ENCODE measurements at places on chromosomes 1 and 21.

- no peak for DNase-seq
Measured at GRCh38 chr1:234713859-234714258, 103.9 kb upstream of the IRF2BP2 start.

- DNase-seq, result no peak
Measured at GRCh38 chr1:227343727-227344551, 25.6 kb upstream of the CDC42BPA start.

- DNase-seq, result no peak
Measured at GRCh38 chr1:32894681-32895080, 6.5 kb downstream of the TMEM54 start.

- no peak for DNase-seq
Measured at GRCh38 chr1:54950006-54950368, 30.4 kb upstream of the TMEM61 start.

DNA sequence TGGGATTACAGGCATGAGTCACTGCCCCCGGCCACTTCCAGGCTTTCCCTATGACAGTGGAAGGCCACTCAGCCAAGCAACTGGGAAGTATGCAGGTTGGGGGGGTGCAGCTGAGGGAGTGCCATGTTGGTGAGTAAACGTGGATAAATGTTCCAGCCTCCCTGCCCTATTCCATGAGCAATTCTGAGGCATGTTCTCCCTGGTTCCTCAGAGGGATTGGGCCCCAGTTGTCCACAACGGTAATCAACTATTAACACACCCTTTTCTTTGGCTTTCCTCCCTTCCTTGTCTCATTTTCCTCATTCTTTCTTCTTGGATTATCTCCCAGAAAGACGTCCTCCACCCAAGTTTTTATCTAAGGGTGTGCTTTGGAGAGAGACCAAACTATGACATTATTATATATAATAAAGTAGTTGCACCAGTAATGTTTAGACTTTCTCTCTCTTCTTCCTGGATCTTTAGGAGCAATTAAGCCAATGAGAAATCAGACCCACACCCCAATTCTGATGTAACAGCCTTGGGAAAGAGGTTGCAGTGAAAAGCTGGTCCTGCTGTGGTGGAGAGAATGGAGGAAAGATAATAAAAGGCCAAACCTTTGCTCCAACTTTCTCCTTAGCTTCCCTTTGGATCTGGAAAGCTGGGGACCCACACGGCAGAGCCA is 6.8 kb upstream of the SLAMF9 start:
- DNase-seq, result no peak

- no peak for DNase-seq
Measured at GRCh38 chr1:117696561-117696960, 90.7 kb downstream of the TENT5C start.

DNA sequence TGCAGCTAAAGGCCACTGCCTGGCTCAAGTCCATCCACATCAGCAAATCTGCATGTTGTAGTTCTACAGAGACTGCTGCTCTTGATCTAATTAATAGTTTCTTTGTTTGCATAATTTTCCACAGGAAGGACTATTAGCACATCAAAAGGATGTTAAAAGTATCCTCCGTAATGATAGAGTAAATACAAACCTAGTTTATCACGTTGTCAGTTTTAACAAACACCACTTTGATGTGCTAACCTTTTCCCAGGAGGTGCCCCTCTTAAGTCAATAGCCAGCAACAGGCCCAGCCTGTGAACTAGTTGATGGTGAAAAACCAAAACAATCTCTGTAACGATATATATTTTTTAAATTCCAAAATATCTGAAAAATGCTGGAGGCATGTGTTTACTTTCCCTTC is 64.2 kb upstream of the SLC22A15 start:
- DNase-seq, result no peak

DNA sequence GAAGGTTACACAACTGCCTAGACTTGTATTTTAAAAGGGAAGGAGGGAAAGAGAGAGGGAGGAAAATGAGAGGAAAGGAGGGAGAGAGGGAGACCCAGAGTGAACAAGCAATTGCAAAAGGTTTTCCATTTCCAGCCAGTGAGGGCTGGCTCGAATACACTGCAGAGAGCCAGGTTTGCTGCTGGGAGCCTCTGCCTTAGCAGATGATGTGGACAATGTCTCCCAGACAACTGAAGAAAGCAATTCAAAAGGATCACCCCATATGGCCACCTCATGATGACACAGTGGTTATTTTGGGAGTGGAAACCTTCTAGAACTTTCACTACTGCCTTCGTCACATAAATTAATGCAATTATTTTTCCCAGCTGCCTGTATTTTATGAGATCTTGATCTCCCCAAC is 86.4 kb downstream of the BCAR3 start:
- DNase-seq, result no peak

DNA sequence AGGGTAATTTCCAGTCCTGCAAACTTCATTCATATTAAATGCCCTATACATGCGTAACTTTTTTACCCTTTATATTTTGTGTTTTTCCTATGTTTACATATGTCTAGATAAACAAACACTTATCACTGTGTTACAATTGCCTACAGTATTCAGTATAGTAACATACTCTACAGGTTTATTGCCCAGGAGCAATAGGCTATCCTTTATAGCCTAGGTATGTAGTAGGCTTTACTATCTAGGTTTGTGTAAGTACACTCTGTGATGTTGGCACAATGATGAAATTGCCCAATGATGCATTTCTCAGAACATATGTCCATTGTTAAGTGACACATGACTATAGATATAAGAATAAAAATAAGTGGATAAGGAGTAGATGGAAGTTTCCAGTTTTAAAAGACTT is 345.5 kb upstream of the C1orf87 start:
- DNase-seq, result no peak

- DNase-seq, result peak; percentile 81
Measured at GRCh38 chr1:160711602-160712311, at the start of gene CD48. CD48 (minus strand) TSS chr1:160711822; CDS start chr1:160711763, 59 bp downstream.

DNA sequence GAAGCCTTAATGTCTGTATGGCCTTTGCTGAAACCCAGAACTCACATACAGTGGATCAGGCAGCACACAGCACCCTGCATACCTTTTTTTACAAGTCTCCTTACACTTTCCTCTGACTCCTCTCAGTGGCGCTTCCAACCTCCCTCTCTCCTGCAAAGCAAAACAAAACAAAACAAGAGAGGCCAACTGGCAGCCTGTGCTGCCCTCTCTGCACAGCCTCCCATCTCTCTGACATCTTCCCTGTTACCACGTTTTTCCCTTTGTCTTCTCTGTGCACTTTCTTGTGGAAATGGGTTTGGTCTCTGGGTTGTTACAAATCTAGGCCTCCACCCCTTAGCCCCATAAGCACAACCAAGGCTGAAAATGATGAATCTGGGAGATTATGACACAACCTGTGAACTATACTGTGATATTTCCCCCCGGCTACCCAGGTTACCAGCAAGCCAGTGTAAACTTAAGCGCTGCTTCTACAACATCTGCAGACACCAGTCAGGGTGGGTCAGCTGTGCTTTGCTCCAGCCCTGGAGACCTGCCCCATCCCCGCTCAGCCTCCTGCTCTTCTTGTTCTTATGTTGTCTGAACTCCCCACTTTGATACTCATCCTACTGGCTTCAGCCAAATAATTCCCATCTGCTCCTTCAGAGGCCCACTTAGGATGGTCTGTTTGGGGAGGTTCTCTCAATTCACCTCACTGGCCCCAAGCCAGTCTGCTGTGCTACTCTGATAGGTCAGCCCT is 54.9 kb upstream of the FMOD start:
- DNase-seq, result no peak

DNA sequence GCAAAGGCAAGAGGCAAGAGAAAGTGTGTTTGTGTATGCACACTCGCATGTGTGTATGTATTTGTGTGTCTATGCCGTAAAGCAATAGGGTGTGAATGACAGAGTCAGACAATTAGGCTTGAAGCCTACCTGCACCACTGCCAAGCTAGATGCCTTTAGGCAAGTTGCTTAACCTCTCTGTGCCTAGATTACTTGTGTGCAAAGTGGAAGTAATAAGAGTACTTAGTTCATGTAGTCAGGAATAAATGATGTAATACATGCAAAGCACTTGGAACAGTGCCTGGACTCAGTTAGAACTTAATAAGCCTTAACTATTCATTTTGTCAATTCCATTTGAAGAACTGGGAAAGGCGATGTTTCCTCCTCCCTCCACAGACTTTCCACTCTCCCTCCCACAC is 31.7 kb downstream of the LAMB3 start:
- no peak for DNase-seq

DNA sequence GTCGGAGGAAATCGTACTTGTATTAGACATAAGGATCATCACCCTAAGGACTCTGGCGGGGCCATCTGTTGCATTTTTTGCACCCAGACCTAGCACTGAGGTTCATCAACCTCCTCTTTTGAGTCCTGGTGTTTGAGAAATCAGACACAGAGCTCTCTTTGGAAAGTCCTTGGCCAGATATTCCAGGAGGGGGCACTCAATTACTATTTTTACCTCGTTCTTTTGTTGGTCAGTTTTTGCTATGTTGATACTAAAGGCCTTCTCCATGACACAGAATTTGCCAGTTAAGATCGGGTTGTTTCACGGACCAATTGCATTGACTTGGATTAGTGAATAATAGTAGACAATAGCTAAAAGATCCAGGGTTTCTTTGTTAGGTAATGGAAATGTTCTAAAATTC is 711.2 kb downstream of the KCNT2 start:
- DNase-seq, result no peak

- DNase-seq, result no peak
Measured at GRCh38 chr1:64983110-64983509, 16.8 kb upstream of the JAK1 start.

DNA sequence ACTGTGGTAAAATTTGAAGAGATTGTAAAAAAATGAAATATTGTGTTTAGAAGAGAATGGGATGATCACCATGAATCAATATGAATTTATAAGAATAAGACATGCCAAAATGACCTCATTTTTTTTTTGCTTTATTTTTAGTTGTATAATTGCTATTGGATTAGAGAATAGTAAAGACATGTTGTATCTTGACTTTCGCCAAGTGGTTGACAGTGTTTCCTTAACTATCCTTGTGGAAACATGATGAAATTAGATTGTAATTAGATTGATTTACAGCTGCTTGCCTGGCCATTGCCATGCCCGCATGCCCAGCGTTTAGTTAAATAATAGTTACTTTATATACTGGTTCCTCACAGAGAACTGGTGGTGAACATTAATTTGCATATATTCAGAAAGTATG is 154.9 kb downstream of the MAGI3 start:
- no peak for DNase-seq

GRCh38 chr1:9672444-9672843 is 20.9 kb downstream of the PIK3CD start:
- DNase-seq, result no peak

GRCh38 chr1:10824821-10825540 is 28.5 kb upstream of the CASZ1 start:
- DNase-seq, result no peak

DNA sequence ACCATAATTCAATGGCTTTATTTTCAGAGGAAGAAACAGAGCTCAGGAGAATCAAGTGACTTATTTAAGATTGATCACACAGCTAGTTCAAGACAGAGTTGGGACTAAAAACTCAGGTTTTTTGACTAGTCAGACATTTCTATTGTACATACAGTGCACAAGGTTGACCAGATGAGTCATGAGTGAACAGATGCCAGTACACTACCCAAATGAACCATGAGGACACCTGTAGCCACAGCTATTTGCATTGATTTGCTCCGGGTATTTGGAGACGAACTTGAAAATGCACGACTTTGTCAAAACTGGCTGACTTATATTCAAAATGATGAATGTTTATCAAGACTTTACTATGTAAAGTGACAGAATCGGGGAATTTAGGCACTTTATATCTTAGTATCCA is 161.7 kb upstream of the ST6GALNAC5 start:
- DNase-seq, result no peak

GRCh38 chr1:64042331-64043100 is 160.9 kb upstream of the UBE2U start:
- no peak for DNase-seq

- DNase-seq, result peak; percentile 18
Measured at GRCh38 chr1:16386454-16387113, 19.5 kb downstream of the SZRD1 start.

GRCh38 chr1:207455183-207455754 is 1.1 kb downstream of the CR2 start:
- DNase-seq, result no peak

GRCh38 chr1:235999259-235999925 is 65.5 kb downstream of the NID1 start:
- peak; percentile 91 for DNase-seq

- DNase-seq, result no peak
Measured at GRCh38 chr1:40732756-40733301, 41.3 kb downstream of the NFYC start.

GRCh38 chr1:245440922-245441321 is 286.1 kb downstream of the KIF26B start:
- no peak for DNase-seq

DNA sequence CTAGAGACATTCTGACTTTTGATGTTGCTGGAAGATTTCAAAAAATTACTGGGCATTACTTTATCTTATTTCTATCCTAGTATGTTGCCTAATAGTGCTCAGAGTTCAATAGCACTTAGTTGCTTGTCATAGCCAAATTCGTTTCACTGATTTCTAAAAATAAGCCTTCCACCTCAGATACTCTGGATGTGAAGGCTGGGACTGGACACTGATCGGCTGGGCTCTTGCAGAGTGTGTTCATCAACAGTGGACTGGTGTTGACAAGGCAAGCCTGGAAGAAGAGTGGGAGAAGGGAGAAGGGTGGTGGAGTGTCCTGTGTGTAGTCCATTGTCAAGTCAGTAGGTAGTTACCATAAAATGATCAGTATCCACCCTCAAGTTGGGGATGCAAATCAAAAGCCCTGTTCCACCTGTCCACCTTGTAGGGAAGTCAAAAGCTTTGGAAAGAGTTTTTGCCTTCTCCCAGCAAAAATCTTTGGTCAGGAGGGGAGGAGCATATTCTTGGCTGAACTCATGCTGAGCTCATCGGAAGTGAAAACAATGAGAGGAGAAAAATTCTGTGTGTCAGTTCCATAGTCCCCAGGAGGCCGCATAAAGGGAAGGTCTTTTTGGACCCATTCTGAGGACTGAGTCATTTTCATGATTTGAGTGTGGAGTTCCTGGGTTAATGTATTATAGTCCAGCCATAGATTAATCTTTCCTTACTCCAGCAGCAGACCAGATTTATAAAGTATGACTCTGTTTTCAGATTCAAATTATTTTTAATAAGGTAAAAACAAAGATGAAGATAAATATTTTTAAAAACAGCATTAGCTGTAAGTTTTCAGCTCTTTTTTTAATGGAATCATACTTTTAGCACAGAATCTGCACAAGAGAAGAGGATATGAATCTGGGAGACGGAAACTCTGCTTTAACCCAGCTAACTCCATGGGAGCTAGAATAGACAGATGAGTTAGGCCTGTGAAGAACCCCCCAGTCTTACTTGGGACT is 99.5 kb upstream of the BMP8A start:
- DNase-seq, result no peak
